ENCODE measurements at places on chromosomes 2 and 18.

GRCh38 chr2:217789003-217789735 is 213.6 kb downstream of the TNS1 start:
- peak; percentile 84 for DNase-seq

DNA sequence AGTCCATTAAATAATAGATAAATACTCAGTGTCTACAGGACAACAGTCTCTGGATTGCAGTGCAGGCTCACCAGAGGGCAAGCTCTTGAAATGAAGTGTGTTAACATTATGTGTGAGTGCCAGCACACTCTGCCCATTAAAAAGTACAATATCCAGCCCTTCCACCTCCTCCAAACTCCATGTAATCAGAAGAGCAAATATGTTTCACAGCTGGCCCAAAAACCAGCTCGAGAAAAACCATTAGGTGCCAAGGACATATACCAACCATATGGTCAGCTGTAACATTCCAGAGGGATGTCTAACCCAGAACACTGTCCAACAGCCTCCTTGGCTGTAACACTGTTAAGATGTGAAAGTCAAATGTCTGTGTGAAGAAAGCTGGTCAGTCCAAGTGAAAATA is 112.2 kb downstream of the ZNF385B start:
- no peak for DNase-seq

- no peak for DNase-seq
These were observed 187.1 kb upstream of the OSR1 start for GRCh38 chr2:19545507-19545906.

DNA sequence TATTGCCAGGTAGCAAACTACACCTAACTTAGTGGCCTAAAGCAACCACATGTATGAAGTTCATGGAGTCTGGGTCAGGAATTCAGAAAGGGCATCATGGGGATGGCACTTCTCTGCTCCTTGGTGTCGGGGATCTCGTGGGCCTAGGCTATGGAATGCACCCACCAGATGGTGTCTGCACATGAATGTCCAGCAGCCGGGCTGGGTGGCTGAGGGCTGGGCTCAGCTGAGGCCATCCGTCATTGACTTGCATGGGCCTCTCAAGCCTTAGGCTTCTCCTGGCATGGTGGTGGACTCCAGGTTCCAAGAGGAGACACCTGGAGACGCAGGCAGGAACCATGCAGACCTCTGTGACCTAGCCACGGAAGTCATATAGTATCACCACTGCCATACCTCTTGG is 26.0 kb upstream of the RPL31 start:
- no peak for DNase-seq

DNA sequence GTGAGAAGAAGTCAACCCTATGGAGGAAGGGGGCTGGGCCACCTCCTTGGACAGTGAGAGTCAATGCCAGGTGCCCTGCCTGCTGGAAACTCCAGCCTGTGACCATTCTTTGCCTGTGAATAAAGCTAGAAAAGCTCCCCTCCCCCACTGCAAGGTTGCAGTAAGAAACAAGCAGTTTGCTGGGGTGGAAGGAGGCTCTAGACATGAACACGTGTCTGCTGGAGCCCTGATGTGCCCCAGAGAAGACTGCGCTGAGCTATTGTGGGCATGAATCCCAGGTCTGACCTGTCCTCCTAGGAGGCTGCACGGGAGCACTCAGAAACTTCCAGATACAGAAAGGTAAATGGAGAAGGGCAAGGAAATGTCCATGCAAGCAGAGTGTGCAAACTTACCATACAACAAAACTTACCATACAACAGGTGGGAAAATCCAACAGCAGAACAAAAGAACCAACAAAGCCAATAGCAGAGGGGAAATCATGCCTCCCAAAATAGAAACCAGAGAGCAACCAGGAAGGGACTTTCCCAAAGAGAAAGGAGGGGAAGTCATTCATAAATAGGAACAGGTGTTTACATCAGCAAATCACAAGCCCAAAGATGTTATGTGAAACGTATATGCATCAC is 278.7 kb downstream of the BCL2 start:
- DNase-seq = no peak

GRCh38 chr2:66481100-66481549 is 46.2 kb downstream of the MEIS1 start:
- DNase-seq = no peak

DNA sequence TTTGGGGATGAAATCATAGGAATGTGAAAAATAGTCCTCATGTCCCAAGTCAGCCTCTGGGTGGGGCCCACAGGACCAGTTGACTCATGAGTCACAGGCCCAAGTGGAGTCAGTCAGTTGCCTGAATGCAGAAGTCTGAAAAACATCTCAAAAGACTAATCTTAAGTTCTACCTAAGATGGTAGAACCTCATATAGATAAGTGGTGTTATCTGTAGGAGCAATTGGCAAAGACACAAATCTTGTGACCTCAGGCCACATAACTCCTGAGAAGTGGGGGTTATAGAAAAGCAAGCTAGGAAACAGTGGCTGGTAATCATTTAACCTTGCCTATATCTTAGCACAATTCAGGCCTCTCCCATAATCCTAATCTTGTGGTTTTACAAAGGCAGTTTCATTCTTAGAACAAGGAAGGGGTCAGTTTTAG is 257.1 kb upstream of the SPOPL start:
- DNase-seq = no peak

- no peak for DNase-seq
These were observed 158.6 kb downstream of the PIK3C3 start for GRCh38 chr18:42113529-42114191.

GRCh38 chr2:62672601-62673000 is 32.9 kb upstream of the EHBP1 start:
- DNase-seq = no peak

DNA sequence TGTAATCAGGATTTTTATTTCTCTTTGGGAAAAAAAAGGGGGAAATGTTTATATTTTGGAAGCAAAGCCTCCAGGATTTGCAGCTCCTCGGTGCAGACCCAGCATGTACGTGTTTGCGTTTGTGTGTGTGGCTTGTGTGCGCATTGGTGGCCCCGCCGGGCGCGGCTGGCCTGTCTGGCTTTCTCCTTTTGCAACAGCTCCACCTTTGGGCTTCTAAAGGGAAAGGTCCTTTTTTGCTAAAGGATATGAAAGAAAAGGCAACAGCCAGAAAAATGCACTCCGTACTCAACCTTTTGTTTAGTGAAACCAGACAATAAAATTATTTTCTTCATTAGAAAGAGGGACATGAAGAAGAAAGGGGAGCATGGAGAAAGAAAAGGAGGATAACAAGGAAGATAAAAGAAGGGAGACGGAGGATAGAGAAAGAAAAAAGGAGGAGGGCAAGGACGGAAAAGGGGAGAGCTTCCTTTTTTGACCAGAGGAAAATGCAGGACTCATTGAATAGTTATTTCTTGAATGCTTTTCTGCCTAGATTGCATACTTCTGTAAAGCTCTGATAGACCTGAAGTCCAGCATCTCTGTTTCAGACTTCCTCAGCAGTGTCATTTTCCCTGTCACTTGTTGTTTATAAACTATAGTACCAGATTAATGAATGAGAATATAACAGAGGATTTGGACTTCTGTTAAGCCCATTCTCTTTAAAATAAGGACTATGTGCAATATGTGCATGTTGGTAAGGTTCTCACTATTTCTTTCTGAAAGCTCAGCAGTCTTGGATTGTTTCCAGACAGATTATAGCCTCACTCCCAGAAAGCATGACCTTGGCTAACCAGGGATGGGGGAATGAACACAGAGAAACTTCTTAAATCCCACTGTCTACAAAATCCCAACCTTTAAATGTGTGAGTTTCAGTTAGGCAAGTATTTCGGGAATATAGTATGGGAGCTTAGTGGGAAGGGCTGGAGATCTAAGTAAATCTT is 563.1 kb upstream of the PIK3C3 start:
- no peak for DNase-seq

DNA sequence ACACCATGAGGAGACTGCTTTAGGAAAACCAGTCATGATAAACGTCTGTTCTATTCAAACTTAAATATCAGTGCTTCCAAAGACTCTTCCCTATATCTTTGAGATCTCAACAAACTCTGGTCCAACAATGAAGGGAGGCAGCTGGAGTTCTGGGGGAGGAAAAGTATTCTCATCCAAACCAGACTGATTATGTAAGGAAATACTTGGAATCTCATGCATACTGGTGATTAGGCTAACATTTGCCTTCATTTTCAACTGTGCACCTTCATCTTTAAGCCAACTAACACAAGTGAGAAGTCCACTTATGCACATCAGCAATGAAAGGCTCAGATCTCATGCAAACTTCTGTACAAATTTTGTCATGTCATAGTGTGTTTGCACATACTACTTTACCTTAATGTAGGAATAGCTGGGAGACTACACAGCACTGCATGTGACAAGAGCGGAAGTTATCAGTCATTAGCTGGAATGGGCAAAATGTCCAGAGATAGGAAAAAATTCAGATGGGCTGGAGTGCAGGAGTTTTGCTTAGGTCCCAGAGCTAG is 67.5 kb upstream of the STK17B start:
- DNase-seq = no peak

GRCh38 chr18:62331581-62332356 is 6.7 kb downstream of the TNFRSF11A start:
- no peak for DNase-seq

DNA sequence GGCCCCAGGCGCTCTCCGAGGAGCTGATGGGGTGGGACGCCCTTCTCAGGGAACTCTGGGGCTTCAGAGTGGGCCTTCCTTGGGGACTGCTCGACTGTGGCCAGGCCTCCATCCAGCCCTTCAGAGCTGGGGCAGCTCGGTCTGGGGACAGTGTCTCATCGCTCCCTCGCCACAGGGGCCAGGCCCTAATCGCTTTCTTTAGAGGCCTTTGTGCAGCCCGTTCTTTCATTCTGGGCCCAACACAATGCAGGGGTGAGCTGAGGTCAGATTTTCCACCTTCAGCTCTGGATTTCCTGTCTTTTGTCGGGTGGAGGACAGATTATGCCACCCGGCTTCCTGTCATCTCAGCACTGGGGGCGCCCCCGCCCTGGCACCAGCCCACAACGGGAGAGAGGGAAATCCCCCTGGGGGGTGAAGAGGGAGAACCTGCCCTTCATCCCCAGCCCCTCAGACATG is 25.2 kb downstream of the MYCN start:
- DNase-seq = no peak

DNA sequence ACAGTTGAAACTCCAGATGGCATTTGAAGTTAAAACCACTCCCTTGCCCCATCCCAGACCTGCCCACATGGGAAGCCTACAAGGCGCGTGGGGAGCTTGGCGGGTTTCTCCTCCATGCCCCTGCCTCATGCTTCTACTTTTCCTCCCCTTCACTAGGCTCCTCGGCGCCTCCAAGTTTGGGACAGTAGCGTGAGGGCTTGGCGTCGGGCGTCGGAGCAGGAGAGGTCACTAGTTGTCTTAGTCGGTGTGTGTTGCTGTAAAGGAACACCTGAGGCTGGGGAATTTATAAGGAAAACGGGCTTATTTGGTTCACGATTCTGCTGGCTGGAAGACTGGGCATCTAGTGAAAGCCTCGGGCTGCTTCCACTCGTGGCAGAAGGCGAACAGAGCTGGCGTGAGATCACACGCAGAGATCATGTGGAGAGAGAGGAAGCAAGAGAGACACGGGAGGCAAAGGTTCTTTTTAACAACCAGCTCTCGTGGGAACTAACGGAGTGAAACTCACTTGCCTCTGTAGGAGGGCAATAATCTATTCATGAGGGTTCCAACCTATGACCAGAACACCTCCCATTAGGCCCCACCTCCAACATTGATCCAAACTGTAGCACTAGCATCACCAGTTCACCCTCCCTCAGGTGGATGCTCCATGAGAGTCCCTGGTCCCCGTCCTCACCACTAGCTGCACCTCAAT is 25.3 kb downstream of the ITM2C start:
- DNase-seq = no peak
